ENCODE measurements at places on chromosomes 7 and 10. TPM values are rescaled to one million over a fixed set of nuclear protein-coding genes. Genes with fewer than 3 reads are reported as not detected.

Gene DPCD
- total RNA-seq: 71.1 TPM

Gene SPDYE11
- not detected for total RNA-seq

Gene HIPK2
- total RNA-seq: 14.2 TPM

Gene IQCE
- 10.1 TPM for total RNA-seq

Gene VWDE
- 9.8 TPM for total RNA-seq

Gene NUPR2
- total RNA-seq: not detected

Gene CHCHD2
- total RNA-seq: 70.5 TPM

Gene LFNG
- total RNA-seq: 58.0 TPM

Gene CCDC172
- not detected for total RNA-seq

Gene RELN
- 0.02 TPM for total RNA-seq

Gene SFTPD
- not detected for total RNA-seq

Gene GNG11
- total RNA-seq: 0.86 TPM

Gene OR6V1
- not detected for total RNA-seq

Gene AFAP1L2
- total RNA-seq: 6.9 TPM

Gene GPAM
- total RNA-seq: 14.8 TPM

Gene SOSTDC1
- total RNA-seq: 1.9 TPM

Measured in neural progenitor cell (in vitro differentiated cells).